Stimulated activated CD8-positive, alpha-beta memory T cell treated with anti-CD3 and anti-CD28 coated beads, Interleukin-7, amount 100 ng/mL, for 1 hour (primary cell): ENCODE measurements at places on chromosomes 1 and 21.

- DNase-seq = no peak
Observed at GRCh38 chr1:90798883-90799282, 81.8 kb upstream of the BARHL2 start.

DNA sequence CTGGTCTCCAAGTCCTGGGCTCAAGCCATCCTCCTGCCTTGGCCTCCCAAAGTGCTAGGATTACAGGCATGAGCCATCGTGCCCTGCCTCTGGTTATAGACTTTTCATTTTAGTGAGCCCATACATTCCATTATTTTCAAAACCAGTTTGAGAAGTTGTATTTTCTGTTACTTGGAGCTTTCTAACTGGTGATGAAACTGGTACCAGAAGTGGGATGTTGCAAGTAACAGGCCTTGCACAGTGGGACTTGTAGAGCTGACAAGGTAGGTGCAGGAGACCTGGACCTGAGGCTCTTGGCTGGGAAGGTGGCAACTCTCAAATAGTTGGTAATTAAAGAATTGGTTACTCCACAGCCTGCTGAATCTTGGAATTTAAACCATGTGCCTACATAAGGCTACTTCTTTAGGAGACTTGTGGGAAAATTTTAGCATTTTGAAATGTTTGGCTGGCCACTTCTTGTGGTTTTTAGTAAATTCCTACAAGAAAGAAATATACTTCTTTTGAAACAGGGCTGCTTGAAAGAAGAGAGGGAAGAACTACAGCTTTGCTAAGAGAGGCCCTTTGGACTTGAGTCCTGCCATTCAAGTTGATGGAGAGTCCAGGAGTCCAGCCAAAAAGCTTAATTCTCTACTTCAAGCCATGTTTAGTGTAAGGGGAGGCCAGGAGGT is 9.8 kb upstream of the ALPL start:
- no peak for DNase-seq

- DNase-seq = no peak
Observed at GRCh38 chr1:94725566-94725965, 94.6 kb upstream of the SLC44A3 start.

DNA sequence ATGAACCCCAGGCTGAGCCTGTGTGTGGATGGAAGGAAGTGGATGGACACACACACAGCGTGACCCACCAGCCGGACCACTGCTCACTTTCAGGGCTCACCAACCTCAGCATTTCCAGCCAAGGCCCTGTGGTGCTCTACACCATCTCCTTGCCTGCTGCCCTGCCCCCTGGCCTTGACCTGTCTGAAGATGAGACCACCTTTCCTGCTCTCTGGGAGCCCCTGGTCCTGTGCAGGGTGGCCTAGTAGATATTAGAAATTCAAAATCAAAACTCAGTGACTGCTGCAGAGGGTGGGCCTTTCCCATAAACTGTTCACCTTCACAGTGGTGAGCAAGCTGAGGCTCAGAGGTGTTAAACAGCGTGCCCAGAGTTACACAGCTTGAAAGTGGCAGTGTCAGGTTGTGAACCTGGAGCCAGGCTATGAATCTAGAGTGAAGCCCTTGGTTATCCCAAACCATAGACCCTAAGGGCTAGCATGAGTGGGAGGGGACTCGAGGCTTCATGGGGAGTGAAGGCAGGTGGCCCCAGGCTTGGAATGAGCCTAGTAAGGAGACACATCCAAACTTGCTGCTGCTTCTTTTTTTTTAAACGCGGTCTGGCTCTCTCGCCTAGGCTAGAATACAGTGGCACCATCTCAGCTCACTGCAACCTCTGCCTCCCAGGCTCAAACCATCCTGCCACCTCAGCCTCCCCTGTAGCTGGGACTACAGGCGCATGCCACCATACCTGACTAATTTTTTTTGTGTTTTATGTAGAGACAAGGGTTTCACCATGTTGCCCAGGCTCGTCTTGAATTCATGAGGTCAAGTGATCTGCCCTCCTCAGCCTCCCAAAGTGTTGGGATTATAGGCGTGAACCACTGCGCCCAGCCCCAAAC is 41.5 kb downstream of the MAN1C1 start:
- no peak for DNase-seq

- no peak for DNase-seq
Observed at GRCh38 chr21:22889445-22889844, 1891.2 kb downstream of the NCAM2 start.

DNA sequence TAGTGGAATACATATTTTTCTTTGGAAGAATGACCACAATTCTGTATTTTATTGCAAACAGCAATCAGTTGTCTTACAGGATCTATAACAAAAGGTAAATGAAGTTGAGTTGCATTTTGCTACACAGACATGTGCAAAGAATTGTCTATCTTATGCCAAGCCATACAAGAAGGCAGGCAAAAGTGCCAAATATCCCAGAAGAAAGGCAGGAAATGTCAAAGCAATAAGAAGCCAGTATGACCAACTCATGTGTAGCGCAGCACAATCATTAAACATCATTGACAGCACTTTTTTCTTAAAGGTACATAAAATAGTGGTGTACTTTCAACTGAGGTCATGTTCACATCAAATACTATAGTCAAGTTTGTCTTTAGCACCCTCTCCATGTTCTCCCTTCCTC is 42.7 kb downstream of the NIBAN1 start:
- DNase-seq = no peak

- no peak for DNase-seq
Observed at GRCh38 chr21:17848228-17848627, 29.1 kb upstream of the C21orf91 start.

GRCh38 chr1:86416343-86416742 is 7.6 kb upstream of the CLCA2 start:
- no peak for DNase-seq

DNA sequence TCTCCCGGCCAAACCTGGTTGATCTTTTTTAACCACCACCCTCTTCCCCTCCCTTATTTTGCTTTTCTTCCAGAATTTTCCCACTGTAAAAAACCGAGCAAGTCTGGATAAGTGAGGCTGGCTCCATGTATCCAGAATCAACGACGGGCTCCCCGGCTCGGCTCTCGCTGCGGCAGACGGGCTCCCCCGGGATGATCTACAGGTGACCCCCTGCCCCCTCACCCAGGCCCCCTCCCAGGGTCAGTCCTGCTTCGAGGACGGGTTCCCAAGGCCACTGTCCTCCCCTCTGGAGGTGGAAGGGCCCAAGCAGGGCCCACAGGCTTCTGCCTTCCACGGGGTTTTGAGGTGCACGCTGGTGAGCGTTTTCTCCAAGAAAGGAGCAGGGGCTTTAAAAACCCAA is 5.2 kb upstream of the KCNAB2 start:
- no peak for DNase-seq

DNA sequence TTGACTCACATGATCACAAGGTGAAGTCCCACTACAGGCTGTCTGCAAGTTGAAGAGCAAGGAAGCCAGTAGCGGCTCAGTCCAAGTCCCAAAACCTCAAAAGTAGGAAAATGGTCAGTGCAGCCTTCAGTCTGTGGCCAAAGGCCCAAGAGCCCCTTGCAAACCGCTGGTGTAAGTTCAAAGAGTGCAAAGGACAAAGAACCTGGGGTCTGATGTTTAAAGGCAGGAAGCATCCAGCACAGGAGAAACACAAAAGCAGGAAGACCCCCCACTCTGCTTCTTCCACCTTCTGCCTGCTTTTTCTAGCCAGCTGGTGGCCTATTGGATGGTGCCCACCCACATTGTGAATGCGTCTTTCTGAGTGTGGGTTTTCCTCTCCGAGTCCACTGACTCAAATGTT is 2222.6 kb downstream of the MRPL39 start:
- no peak for DNase-seq
